Mesothelial cell of epicardium (in vitro differentiated cells): ENCODE measurements at places on chromosomes 4 and X.
A peak's percentile ranks its signal among the peaks of the same experiment; 100 is the strongest.

GRCh38 chrX:35251226-35251625, 308.6 kb downstream of the FAM47B start:
- DNase-seq = no peak

GRCh38 chrX:78573630-78574029, 85.5 kb downstream of the RTL3 start:
- DNase-seq = no peak

GRCh38 chr4:1855333-1856070, 454 bp downstream of the LETM1 start:
- peak; percentile 58 for DNase-seq

DNA sequence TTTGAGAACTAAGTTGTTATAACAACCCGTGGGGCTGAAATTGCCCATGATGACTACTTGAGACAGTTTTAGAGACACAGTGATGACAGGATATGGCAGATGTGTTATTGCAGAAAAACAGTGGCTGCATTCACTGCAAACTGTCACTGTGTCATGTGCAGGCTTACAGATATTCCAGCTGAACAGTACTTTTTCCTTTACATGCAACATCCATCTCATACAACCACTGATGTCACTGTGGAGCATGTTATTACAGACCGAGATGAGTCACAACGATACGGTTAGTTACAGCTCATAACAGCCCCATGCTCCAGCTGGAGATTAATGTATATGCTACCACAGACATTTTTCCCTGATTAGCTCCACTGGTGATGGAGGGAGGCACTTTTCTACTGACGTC, 207.4 kb downstream of the TMA16 start:
- no peak for DNase-seq

DNA sequence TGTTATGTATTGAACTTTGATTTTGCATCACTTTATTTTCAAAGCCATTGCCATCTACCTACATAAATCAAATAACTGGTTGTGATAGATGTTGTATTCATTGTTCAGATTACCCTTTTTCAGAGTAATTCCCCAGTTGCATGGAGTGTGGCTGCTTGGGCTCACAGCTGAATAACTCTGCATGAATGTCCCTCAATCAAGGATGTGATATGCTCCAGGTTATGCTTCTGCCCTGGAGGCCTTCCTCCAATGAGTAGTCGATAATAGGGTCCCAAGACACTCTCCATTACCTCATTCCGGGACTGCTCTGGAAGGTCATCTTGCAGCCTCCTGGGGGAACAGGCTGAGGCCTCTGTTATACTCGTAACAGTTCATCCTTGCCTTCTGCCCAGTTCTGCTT, 251.8 kb downstream of the ADGRL3 start:
- DNase-seq = no peak

- no peak for DNase-seq
These were observed 26.0 kb downstream of the MANBA start for GRCh38 chr4:102734591-102735385.

DNA sequence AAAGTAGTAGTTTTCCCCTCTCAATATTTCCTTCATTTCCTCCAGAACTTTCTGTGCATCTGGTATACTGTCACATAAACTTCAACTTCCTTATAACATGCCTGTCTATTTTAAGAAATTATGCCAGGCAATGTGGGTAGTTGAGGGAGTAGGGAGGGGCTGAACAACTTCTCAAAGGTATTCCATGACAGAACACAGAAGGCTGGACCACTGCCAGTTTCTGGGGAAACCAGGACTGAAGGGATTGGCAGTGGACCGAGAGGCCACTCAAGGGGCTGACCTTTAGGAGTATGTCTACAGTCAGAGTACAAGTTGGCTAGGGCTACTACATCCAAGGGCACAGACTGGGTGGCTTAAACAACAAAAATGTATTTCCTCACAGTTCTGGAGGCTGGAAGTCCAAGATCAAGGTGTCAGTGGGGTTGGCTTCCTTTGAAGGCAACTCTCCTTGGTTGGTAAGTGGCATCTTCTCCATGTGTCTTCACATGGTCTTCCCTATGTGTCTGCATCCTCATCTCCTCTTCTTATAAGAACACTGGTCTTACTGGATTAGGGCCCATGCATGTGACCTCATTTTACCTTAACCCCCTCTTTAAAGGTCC, 6.9 kb downstream of the SH3RF1 start:
- DNase-seq = no peak

GRCh38 chr4:68175562-68176155, 46.0 kb upstream of the TMPRSS11F start:
- no peak for DNase-seq

DNA sequence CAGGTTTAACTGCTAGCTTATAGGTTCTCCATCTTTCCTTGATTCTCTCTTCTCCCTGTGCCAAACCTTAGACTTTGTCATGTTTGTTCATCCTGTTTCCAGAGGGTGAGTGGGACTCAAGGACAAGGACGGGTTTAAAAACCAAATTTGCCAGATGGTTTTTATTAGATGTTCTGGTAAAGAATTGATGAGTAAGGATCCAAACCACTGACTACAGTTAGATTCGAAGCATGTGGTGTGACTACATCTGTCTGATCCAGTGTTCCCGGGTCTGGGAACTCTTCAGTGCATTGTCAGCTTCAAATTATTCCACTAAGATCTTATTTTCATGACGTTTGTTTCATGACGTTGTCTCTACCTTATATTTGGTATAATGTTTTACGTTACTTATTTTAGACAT, 37.5 kb downstream of the MTMR1 start:
- no peak for DNase-seq

DNA sequence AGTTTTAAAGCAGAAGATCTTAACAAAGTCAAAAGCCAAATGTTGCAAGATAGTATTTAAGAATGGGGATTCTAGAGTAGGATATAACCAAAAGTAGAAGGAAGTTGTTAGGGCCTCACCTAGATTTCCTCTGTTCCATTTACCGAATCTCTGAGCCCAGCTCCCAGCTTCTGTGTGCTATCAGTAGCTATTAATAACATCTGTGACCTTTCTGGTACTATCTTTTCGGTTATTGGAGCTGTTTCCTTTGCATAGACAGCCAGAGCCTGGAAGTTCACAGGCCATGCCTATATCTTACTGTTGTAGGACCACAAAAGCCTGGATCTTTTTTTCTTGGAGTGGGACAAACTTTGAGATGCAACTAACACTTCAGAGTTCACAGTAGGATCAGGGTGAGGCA, 244.2 kb downstream of the PPP1R2C start:
- no peak for DNase-seq

- no peak for DNase-seq
These were observed 5.9 kb downstream of the AIFM1 start for GRCh38 chrX:130159776-130160175.

DNA sequence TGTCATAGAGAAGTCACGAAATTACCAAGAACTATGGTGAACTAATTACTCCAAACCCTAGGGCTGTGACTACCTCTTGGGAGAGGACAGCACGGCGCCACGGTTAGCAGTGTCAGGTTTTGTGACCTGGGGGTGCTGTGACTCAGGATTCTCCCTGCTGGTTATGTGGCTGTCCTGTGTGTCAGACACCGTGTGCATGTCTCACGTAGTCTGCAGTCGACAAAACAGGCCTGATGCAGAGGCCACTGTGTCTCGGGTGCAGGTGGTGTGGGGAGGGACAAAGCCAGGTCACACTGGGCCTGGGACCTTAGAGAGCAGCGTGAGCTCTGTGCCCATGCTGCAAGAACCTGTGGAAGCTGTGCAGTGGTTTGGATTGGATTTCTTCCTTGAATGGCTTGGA, 34.1 kb downstream of the TNIP2 start:
- DNase-seq = no peak

DNA sequence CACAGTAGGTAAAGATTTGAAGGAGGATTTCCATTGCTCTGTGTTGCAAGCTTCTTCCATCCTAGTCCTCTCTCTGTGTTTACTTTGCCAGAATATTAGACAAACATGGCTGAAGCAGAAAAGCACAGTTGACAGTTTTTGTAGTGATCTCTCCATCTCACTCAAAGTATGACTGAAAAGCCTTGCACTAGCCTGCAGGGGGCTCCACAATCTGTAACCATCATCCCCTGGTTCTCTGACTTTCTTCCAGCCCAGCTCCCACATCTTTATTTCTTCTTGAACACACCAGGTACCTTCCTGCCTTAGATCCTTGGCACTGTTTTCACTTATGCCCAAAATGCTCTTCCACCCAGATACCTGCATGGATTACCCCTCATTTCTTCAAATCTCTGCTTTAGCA, 34.1 kb upstream of the HHIP start:
- no peak for DNase-seq

DNA sequence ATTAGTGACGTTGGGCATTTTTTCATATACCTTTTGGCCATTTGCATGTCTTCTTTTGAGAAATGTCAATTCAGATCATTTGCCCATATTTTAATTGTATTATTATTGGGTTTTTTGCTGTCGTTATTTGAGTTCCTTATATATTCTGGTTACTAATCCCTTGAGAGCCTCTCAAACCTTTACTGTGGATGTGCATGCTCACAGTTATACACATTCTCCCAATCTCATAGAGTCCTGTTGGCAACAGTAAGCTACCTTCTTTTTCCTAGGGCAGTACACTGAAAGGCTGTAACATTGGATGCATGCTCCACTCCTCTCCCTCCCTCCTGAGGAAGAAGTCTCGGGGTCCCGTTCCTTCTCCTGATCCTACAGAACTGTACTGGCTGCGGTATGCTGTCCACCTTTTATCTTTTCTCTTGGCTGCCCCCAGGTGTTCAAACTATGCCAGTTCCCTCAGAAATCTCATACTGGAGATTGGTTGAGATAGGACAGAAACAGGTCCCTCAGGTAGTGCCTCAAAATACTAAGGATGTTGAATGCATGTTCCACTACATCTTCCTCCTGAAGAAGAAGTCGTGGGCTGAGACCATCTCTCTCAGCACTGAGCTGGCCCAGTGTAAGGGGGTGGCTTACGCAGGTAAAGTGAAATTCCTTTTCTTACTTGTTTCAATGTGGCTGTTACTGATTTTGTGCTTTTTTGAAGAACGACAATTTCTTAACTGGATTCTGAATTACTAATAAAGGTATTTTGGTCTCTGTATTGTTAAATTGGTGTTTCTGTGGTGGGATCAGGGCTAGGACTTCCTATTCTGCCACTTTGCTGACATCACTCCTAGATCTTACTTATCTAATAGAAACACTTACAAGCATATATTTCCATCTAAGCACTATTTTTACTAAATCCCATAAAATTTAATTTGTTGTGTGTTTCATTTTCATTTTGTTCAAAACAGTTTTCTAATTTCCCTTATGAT, 145.4 kb upstream of the HUWE1 start:
- no peak for DNase-seq

- DNase-seq = no peak
These were observed 305.7 kb upstream of the SLIT2 start for GRCh38 chr4:19945979-19946380.

DNA sequence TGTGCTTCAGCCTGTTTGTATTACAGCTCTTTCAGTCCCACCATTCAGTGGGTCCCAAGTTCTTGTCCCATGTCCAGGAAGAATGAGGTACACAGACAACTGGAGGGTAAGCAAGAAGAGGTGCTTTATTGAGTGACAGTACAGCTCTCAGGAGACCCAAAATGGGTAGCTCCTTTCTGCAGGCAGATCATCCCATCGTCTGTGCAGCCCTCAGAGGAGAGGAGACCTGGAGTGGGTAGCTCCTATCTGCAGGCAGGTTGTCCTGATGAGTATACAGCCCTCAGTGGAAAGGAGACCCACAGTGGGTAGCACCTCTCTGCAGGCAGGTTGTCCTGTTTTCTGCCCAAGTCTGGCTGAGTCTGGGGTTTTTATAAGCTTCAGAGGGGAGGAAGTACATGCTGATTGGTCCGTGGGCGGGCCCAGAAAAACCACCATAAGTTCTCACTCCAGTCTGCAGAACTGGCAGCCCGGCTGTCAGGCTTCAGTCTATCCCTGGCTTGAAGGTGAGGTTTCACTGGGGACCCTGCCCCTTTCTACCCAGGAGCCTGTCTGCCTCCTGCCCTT, 18.0 kb downstream of the GRK4 start:
- no peak for DNase-seq

GRCh38 chr4:119498527-119498926, 130.1 kb downstream of the PDE5A start:
- no peak for DNase-seq

GRCh38 chr4:23324021-23324690, 565.7 kb downstream of the PPARGC1A start:
- no peak for DNase-seq

- DNase-seq = no peak
These were observed 125.9 kb downstream of the FRYL start for GRCh38 chr4:48654015-48654664.

DNA sequence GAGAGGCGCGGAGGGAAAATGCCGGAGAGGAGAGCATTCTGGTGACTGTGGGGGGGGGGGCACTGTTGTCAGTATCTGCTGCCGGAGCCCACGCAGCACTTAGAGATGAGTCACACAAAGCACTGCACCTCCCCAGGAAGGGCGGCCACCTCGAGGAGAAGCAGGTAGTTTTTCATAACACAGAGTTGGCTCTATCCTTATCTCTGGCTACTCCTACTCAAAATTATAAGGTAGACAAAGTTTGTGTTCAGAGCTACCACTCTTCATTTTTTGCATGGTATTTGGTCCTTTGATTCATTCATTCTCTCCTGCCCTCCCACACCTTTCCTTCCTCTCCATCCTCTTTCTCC, 76.2 kb upstream of the SCOC start:
- DNase-seq = no peak

- no peak for DNase-seq
These were observed 96.6 kb upstream of the TBL1X start for GRCh38 chrX:9368262-9368661.

- DNase-seq = no peak
These were observed 1.6 kb downstream of the RPL10 start for GRCh38 chrX:154399527-154400368.

GRCh38 chr4:101000496-101000895, 346.8 kb downstream of the PPP3CA start:
- DNase-seq = no peak

DNA sequence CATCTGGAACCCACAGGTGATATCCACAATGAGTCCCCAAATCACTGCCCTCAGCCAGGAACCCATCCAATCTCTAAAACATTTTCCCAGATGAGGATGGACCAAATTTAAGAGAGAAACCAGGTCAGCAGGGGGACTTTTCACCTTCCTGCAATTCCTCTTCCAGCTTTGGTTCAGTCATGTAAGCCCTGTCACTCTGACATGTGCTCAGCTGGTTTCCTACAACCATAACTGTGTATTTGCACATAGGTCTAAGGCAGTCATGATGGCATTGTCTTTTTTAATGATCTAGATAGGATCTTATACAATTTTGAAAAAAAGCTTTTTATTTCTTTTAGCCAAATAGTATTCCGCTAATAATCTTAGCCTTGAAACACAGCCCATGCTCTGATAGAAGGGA, 6.5 kb downstream of the CXXC4 start:
- DNase-seq = no peak

GRCh38 chrX:124344246-124344645, 2.1 kb upstream of the SH2D1A start:
- DNase-seq = no peak
